Fibroblast of upper back skin (primary cell): ENCODE measurements at places on chromosomes 3 and 15.

GRCh38 chr3:25021816-25022215 is 406.2 kb upstream of the RARB start:
- DNase-seq: peak; percentile 67

- no peak for DNase-seq
Measured at GRCh38 chr3:161314836-161315395, 56.4 kb downstream of the SPTSSB start.

GRCh38 chr15:80785811-80786354 is 6.7 kb downstream of the CEMIP start:
- DNase-seq: no peak

- DNase-seq: no peak
Measured at GRCh38 chr3:138942861-138943623, 3.9 kb downstream of the FOXL2 start.

GRCh38 chr3:72629191-72629631 is 219.0 kb downstream of the SHQ1 start:
- DNase-seq: no peak

DNA sequence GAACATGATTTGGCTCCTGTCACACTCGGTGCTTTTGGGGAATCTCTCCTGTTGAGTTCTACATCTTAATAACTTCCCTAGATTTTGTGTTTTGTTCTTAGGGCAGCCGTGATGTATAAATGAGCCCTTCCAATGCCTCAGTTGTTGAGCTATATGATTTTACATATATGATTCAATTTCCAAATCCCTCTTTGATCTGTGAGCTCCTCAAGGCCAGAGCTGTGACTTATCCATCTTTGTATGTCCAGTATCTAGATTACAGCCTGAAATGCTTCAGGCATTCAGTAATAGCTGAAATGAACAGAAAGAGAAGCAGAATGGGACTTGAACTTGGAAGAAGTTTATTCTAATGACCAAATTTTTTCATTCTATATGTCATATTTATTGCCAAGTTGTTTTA is 26.6 kb downstream of the CGGBP1 start:
- no peak for DNase-seq

- peak; percentile 65 for DNase-seq
Measured at GRCh38 chr3:117786349-117786748, 1076.8 kb downstream of the TUSC7 start.

- no peak for DNase-seq
Measured at GRCh38 chr3:10465161-10465560, 40.2 kb downstream of the ATP2B2 start.

DNA sequence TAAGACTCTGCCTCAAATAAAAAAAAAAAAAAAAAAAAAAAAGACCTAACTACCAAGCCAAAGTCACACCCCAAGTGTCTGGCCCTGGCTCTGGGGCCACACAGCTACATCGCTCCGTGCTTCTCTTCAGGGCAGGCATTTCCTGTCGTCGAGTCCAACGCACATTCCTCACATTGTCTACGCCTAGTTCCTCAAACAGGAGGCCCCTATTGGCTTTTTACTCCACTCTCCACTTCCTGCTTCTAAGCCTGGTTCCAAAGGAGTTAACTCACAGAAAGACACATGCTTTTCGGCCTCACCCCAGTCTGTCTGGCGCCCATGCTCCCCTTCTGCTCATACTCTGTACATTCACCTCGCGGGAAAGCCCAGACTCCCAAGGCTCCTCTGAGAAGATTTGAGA is 28.8 kb downstream of the KNG1 start:
- DNase-seq: peak; percentile 89

DNA sequence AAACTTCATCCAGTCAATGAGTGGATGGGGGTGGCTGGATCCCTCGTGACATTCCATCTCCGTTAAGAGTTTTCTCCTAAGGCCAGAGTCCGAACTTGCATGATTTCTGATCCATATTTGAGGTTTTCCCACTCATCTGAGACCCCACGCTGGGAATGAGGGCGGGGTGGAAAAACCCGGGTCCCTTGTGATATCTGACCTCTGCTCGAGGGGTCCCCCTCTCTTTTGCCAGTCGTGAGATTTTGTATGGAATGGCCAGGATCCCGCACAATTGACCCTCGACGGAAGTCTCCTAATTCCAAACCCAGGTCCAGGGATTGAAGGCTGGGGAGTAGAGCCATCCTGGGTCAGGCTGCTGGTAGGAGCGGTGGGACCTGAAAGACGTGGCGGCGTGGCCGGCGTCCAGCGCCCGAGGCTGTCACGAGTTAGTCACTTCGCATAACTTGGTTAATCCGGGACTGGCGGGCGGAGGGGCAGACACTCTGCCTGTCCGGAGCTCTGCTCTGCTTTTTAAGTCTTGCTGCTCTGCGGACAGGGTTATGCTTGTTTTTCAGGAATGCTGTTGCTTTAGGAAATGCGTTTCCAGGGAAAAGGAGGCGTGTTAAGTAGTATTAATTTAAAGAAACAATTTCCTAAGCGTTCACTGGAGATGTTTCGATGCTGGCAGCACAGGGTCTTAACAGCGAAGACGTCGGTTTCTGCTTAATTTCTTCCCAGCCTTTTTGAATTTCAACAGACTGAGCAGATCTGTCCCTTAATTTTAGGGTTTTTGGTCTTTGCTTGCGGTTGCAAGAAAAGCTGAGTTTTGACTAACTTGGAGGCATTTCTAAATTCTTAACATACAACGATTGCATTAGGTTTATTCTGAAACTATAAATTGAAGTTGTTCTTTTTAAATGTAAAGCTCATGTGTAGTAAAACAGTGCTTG is 69.7 kb upstream of the LRRFIP2 start:
- DNase-seq: peak; percentile 72
